ENCODE measurements at places on chromosomes 4 and X. TPM values are rescaled to one million over a fixed set of nuclear protein-coding genes. Genes with fewer than 3 reads are reported as not detected.
A peak's percentile ranks its signal among the peaks of the same experiment; 100 is the strongest.

Gene CT45A10
- not detected for total RNA-seq

DNA sequence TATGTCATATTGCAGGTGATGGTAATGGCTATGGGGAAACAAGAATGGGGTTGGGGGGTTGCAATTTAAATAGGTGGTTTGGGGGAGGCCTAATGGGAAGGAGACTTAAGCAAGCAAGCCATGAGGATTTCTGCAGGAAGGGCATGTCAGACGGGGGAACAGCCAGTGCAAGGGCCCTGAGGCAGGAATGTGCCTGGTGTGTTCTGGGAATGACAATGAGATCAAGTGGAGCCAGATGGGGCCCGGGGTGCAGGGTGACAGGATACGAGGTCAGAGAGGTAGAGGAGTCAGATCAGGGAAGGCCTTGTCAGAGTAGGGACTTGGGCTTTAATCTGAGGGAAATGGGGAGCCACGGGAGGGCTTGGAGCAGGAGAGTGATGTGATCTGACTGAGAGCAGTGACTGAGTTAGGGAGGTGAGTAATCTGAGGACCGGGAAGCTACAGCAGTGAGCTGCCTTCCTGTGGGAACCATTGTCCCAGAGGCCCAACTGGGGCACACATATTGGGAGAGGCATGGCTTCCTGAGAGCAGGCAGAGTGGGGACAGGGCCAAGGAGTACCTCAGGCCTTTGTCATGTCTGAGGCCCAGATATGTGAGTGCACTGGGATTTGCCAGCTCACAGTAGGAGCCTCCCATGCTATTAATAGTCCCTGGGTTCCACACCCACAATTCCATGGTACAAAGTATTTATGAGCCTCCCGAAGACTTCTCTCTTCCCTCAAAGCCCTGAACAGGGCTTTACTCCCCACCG lies 139.8 kb downstream of the BCOR start:
- H3K4me3 ChIP-seq = no peak overlapping the region
- H3K4me1 ChIP-seq = peaks cover 35% of the 10 kb centered on the region
- DNase-seq = no peak
- peaks cover 5% of the 10 kb centered on the region for H3K36me3 ChIP-seq
- no peaks in the 10 kb centered on the region for H3K27me3 ChIP-seq
- H3K27ac ChIP-seq = no peak overlapping the region

GRCh38 chr4:6198768-6199421 lies 1.5 kb downstream of the JAKMIP1 start:
- no peak overlapping the region for H3K27ac ChIP-seq
- peaks cover 60% of the 10 kb centered on the region for H3K27me3 ChIP-seq
- no peaks in the 10 kb centered on the region for H3K4me1 ChIP-seq
- DNase-seq = no peak
- H3K36me3 ChIP-seq = peaks cover 6% of the 10 kb centered on the region

- H3K27me3 ChIP-seq = no peaks in the 10 kb centered on the region
- no peak for DNase-seq
- H3K4me1 ChIP-seq = peaks cover 58% of the 10 kb centered on the region
- no peak overlapping the region for H3K27ac ChIP-seq
Measured at GRCh38 chrX:20061855-20062254, 54.9 kb downstream of the MAP7D2 start.

- peak; percentile 39 for DNase-seq
- H3K27me3 ChIP-seq = no peaks in the 10 kb centered on the region
- peaks cover 26% of the 10 kb centered on the region for H3K4me1 ChIP-seq
- H3K36me3 ChIP-seq = peaks cover 6% of the 10 kb centered on the region
Measured at GRCh38 chrX:114985967-114986592, 31.3 kb downstream of the IL13RA2 start.

Gene COL25A1
- not detected for total RNA-seq

GRCh38 chrX:16167181-16167580 lies at the start of gene MAGEB17:
TSS of gene MAGEB17 (plus strand) at chrX:16167481. CDS start at chrX:16170383, 2,902 bp downstream.
- no peak for DNase-seq
- no peak within 1 kb of the TSS for H3K4me3 ChIP-seq
- no peaks in the 10 kb centered on the region for H3K36me3 ChIP-seq
- no peaks in the 10 kb centered on the region for H3K27me3 ChIP-seq

Gene SMIM43
- total RNA-seq = not detected
